ENCODE measurements at places on chromosomes 1 and 21.

DNA sequence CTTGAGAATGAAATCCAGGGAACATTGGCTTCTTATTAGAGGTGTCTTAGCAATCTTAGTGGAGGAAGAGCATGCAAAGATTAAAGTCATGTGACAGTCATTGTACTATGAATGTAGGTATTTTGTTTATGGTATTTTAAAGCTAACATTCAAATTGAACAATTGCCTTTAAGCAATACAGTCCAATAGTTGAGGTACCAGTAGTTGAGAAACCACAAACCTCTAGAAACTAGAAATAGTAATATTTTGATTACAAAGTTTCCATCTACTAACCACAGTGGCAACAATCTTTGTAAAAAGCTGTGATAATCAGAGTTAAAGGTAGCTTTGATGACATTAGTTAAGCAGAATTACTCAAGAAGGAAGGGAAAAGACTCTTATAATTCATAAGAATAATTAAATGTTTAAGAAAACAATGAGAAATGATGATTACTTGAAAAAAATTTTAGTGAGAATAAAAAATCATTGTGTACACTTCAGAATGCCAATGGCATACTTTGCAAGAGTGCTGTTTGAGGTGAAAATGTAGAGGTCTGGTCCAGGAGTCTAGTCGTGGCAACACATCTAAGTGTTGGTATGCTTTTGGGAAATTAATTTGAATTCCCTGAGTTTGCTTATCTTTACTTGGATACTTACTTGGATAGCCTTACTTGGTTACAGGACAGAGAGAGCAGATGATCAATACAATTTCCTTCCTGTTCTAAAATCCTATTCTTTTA is 104.9 kb upstream of the PTGFR start:
- DNase-seq: no peak

DNA sequence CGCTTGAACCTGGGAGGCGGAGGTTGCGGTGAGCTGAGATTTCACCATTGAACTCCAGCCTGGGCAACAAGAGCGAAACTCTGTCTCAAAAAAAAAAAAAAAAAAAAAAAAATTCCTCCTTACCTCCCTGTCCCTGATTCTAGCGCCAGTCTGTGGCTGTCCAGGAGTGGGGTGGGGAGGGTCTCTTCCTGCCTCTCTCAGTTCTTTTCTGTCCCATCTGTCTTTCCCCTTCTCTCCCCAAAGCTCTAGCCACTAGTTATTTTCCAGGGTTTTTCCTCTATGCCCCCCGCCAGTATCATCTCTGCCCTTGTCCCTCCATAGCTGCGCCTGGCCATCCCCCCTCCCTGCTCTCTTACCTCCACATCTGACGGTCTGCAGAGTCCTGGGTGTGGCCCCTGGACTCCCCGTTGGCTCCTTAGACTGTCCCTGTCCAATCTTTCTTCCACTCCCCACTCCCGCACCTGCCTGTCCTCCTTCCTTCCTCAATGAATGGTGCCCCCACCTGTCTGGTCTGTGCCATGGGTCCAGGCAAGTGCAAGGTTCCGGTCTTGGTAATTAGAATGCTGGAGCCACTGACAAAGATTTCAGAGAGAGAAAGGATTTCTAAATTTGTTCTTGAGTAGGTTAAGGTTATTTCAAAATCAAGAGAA is 1.6 kb upstream of the TMEM63A start:
- DNase-seq: no peak

DNA sequence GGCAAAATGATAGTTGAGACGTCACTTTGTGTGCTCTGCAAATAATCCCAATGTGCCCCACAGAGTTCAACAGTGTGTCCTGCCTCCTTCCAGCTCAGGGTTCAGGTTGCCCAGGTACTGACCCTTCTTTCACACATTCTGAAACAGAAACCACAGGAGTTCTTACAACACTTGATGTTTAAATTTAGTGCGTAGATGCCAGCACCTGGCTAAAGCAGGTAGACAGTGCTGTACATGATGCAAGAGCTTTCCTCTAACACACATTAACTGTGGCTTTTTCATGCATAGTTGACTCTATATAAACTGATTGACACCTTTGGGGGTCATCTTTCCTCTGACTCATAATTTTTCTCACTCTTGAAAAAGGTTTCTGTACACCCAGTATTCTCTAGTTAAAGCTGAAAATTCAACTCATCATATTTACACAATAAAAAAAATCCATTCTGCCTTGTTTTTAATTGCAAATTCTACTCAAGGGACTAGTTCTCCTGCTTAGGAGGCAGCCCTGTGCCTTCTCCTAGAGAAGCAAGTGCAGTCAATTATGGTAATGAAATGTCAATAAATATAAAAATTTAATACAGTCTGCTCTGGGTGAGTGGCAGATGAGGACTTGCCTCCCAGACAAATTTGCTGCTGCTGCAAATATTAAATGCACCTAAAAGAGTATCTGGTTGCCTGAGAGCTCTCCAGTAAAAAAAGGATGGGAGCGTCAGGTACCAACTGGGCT is 91.4 kb downstream of the NR5A2 start:
- no peak for DNase-seq

DNA sequence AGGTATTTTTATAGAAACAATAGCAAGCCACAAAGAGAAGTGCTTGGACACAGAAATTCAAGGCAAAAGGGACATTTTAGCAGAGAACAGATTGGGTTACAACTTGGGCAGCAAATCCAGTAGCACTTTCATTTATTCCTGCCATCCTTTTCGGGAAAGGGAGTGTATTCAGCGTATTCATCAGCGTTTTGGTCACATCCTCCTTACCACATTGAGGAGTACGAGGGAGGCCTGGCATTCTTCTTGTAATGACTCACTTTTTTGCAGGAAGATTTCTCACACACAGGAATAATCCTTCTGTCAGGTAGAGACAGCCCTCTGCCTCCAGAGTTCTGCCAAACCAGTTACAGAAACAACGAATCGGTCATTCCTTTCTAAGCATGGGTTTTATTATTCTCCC is 18.1 kb upstream of the FAM78B start:
- no peak for DNase-seq

DNA sequence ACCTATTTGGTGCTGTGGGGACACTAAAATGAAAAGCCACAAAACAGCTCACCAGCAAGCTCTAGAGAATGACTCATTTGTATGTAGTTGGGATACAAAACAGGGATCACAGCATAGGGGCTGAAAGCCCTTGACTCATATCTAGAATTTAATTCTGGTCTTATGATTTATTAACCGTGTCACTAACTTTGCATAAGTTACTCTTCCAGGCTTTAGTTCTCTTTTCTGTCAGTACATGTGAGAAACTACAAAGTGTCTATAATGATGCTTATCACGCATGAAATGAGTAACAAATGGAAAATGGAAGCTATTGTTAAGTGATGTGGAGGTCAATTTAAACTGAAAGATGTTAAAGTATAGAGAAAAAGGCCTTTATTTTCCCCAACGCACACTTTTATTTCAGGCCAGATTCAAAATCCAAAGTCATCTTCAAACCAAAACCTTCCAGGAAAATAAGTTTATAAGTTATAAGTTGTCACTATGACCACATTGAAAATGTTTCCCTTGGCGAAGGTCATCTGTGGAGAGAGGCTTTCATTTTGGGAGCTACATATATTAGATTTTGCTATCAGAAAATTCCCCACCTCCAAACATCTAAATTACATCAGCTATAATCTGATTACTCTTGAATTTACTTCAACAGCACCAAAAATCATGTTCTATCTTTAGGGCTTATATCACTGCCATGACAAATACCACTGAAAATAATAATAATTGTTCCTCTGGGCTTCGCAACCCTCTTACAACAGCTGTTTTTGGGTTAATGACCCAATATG is 430.5 kb downstream of the MRPL39 start:
- DNase-seq: no peak

DNA sequence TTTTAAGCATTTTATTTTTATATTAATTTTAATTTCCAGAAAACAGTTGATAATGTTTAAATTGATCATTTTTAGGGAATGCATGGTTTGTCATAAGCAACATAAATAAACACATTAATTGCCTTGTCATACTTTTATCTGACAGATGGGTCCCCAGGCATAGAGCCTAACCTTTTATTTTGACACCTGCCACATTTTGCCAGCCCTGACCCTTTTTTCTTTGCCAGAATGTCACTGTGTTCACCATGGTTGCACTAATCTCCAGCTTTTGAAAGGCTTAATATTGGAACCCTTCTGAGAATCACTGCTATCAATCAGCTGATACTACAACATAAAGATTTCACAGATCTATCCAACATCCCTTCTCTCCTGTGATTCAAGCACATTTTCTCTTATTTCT is 56.0 kb upstream of the DPYD start:
- DNase-seq: no peak

DNA sequence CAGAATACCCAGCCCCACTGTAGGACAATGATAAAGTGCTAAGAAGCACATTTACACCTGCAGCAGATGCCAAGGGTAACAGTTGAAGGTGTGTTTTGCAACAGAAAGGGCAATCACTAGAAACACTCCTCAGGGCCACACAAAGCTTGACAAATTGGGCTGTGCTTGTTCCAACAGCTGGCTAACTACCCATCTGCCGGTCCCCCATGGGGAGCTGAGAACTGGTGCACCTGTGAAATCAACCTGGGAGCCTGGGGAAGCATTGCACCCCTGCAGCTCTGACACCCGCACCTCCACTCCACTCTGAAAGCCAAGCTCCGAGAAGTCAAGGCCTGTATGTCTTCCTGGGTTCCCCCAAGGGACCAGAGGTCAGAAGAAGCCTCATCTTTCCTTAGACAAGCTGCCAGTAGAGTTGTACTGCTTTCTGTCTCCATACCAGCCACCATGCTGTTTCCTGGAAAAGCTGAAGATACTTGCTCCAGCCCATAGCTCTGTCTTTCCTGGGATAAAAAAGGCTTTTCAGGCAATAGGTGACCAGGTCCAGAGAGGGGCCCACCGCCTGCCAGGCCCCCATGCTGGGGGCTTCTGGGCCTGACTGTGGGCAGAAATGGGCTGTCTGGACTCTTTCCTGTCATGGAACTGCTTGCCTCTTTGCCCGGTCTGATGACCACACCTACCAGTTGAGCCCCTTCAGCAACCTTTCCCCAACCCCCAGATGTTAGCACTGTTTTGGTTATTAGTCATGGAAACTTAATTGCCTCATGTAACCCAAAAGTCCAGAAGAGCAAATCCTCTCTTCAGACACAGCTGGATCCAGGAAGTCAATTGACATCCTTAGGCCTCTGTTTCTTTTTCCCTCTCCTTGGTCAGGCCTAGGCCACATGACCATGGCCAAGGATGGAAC is 93.6 kb downstream of the KIF14 start:
- no peak for DNase-seq

DNA sequence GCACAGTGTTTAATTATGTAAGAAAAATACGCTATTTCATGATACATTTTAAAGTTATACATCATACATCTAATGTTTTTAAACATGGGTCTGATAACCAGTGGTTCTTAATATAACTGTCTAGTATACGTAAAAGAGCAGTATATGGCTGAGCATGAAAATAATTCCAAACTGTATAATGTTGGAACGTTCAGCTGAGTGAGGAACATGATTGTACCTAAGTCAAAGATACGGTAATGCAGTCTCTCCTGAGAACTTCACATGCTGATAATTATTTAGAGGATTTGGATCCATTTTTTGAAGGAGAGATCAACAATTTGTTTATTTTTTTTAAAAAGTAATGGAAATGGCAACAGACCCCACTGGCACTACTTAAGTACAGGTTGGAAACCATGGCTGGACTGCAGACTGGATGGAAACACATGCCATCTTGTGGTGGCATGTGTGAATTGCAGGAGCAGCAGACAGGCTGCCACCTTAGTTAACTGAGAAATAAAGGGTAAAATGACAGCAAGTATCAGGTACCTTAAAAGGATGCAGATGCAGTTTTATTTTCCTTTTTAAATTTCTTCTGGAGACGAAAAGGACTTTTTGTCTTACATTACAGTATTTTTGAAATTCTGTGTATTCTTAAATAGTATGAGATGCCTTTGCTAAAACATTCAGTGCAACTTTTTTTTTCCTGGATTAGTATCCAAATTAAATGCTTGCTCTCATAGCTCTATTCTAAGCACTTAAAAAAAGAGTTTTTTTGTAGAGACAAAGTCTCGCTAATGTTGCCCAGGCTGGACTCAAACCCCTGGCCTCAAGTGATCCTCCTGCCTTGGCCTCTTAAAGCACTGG is 73.8 kb downstream of the MTR start:
- peak; percentile 18 for DNase-seq

Data from stimulated activated CD8-positive, alpha-beta memory T cell treated with anti-CD3 and anti-CD28 coated beads, Interleukin-15, amount 100 ng/mL, for 48 hours (primary cell).